ENCODE measurements at places on chromosomes 13 and 19.

DNA sequence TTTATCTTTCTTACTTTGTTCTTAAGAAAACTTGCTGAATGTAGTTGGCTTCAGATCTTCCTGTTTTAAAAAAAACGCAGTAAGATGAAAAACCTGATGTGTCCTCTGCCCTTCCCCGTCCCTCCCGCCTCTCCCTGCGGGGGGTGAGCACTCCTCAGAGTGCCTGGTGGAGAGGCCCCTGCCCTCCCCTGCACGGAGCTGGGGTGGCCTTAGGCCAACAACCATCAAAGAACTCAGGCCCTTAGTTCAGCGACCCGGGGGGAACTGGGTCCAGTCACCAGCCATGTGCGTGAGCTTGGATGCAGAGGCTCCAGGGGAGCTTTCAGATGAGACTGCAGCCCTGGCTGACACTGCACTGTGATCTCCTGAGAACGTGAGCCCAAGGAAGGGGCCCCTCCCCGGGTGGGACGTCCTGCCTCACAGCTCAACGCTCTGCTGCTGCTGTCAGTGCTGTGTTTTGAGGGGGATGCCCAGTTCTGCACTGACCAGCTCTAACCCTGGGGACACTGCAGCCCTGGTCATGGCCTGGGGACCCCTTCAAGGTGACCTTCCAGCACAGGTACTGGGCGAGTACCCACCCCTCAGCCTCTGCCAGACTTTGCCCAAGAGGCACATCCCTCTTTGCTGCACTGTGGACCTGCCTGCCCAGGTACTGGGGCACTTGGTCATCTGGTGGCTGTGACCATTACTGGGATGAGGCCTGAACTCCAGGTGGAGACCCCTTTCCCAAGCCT, 42.7 kb downstream of the ANKRD10 start:
- DNase-seq, result no peak

DNA sequence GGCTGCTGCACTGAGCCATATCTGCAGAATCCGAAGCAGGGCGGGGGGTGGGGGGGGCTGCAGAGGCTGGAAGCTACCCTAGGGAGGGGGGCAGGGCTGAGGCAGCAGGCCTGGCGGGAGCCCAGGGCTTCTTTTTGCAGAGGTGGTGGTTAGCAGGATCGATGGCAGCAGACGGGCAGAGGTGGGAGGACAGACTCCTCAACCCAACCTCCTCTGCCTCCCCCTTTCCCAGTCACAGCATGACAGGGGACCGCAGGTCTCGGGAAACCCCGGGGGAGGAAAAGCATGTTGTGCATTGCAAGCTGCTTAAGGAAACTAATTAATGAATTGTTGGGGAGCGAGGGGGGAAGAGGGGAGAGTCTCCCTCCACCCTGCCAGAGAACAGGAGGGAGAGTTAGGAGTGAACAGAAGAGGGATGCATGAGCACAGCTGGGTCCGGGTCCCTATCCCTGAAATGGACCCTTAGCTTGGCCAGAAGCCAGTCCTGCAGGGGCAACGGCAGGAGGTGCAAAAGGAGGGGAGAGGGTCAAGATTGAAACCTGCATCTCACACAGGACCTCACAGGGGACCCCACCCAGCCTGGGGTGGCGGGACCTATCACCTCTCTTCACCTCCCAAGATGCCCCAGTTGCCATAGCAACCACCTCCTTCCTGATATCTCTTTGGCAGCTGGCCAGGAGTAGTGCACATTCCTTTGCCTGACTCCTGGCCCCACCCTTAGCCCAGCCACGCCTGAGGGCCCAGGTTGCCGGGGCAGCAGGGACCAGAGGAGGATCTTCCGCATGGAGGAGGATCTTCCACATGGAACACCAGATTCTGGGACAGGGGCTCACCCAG, 1.8 kb downstream of the FXYD7 start:
- DNase-seq, result no peak

GRCh38 chr13:95745289-95745688, 68.3 kb downstream of the DNAJC3 start:
- no peak for DNase-seq

- DNase-seq, result no peak
These were observed 512.2 kb downstream of the LMO7 start for GRCh38 chr13:76148374-76148773.

GRCh38 chr13:35736876-35737275, 260.4 kb upstream of the MAB21L1 start:
- DNase-seq, result no peak

- DNase-seq, result no peak
These were observed 233.5 kb downstream of the TUBA3C start for GRCh38 chr13:18948012-18948663.

- DNase-seq, result no peak
These were observed 5.4 kb downstream of the ARL11 start for GRCh38 chr13:49633710-49634109.

DNA sequence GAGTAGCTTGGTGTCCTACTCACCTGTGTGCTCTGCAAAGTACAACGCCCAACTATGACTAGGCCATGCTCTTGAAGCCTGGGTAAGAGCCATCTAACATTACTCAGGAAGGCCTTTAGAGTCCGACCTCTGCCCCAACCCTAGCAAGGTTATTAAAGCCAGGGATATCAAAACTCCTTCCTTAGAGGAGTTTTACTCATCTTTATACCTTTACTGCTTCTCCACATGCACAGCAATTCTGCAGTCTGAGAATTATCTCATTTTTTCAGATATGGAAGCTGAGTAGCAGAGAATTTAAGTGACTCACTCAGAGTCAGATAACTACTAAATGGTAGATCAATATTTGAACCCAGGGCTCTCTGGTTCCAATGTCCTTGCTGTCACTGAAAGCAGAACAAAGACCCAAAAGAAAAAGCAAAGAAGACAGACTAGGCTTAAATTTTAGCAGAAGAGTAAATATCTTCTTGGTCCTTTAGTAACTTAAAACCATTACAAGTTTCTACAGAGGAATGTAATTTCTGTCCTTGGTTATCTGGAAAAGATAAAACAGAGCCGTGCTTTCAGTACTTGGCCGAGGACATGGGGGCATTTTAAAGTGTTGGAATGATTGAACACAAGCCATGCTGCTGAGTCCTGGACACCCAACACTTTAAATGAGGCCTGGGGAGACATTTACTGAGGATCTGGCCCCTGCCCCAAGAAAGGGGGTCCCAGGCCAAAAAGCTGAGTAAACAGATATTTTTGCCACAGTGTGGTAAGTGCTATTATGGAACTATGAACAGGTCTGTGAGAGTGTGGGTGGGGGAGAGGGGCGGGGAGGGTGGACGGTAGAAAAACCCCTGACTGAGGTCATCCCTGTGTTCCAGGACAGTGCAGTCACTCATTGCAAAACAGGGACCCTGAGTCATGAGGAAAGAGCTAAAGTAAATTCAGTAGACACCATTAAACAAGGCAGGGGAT, 18.4 kb upstream of the KPNA3 start:
- no peak for DNase-seq

DNA sequence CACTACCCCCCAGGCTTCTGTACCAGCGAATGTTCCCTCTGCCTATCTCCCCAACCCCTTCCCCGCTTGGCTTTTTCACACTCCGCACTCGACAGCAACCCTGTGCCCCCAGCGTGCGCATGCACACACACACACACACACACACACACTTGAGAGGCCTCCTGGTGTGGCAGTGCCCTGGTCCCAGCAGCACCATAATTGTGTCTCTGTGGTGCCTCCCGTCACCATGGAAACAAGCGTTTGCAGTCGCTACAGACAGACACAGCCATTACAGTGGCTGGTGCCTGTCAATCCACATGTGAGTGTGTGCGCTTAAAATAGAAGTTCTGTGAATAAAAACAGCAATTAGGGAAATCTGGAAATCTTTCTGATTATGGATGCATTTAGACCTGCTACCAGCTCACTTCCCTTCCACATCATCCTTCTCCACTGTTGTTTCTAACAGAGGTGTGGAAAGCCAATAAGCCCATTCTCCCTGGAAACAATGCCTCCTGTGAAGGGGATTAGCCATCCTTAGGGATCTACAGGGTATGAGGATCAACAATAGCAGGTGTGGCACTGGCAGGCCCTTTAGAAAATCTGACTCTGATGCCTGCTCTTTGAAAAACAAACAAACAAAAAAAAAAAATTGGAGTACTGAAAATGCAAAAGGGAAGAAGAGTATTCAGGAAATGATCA, 146.3 kb downstream of the DCLK1 start:
- DNase-seq, result no peak

- no peak for DNase-seq
These were observed 151.0 kb downstream of the DPF1 start for GRCh38 chr19:38072776-38073750.

DNA sequence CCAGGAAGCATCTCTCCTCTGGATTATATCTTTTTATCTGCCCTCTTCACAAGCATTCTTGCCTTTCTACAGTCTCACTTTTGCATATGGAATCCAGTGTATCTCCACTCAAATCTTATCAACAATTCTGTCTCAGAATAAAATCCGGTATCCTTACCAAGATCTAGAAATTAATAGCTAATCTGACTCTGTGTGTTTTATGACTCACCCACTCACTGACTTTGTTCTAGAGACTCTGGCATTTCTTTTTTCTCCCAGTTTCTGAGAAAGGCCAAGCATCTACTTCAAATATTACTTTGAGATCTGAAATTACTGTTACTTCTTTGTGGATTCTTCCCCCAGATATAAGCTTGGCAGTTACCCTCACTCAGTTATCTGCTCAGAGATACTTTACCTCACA, 913.5 kb upstream of the ATXN8OS start:
- DNase-seq, result no peak

- DNase-seq, result no peak
These were observed 4.0 kb downstream of the ERF start for GRCh38 chr19:42250666-42251531.

DNA sequence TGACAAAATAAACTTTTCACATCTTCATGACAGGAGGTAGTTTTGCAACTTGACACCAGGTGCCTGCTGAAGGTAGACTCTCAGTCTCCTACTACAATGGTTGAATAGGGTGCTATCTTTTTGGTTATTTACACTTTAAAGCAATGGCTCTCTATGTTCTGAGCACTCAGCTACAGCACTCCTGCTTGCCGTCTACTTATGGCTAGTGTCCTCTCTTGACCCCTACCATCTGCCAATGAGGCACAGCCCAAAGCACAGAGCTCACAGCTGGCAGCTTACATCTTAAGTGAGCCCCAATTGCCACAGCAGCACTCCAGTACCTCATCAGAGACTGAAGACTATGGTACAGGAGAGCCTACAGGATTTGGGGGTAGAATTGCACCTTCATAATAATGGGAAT, 11.4 kb downstream of the ZNF708 start:
- no peak for DNase-seq

DNA sequence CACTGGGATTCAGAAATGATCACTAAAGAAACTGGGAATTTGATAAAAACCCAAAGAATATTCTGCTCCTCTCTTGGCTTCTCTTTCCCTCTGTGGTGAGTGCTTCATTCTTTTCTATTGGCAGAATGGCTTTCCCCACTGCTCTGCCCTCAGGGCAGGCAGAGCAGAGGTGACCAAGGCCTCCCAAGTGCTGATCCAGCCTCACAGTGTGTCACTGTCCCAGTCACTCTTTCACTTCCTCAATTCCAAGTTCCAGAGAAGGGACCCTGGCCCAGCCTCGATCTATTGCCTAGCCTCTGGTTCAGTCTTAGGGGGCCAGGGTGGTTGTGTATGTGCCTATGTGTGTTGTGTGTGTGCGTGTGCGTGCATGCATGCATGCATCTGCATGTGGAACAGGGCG, 180.6 kb upstream of the TMTC4 start:
- no peak for DNase-seq

DNA sequence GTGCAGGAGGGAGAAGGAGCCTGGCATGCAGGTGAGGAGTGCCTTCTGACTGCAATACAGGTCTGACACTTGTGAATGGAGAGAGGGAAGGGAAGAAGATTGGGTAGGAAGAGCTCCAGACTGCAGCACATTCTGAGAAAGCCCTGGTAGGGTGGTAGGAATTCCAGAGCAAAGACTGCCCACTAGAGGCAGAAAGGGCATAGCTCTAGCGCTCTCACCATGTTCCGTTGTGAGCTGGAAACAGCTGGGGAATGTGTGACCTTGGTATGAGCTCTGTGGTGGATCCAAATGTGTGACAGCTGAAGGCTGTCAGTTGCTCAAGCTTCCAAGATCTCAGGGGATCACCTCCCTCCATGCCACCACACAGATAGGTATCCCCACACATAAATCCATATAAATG, 2.9 kb upstream of the MTUS2 start:
- no peak for DNase-seq

GRCh38 chr13:114142640-114143490, 10.4 kb upstream of the RASA3 start:
- no peak for DNase-seq

DNA sequence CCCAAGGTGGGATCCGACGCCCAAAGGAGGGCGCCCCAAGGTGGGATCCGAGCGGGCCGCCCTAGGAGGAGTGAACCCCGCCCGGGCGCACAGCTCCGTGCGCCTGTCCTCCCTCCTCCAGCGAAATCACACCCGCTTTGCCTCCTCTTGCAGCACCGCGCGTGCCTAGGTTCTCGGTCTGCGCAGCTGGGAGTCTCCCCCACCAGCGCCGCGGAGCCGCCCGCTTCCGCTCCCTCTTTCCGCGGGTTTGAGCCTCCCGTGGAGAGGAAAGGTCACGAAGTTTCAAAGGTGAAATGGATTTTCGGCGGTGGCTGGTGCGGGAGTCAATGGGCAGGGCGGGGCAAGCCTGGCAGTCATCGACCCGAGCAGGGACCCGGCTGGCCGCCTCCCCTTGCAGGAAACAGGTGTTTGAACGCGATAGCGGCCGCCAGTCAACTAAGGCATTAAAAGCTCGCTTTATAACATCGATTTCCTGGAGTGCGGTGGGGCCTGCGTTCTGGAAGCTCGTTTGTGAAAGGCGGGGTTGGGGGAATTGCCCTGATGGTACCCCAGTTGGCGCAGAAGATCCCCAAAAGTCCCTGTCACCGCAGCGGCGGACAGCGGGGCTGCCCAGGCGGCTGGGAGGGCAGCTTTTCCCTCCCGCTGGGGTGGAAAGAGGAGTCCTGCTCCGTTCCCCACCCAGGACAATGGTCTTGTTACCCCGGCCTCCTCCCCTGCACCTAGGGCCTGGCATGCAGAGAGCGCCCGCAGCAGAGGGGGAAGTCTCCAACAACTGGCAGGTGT, 9.0 kb upstream of the SOX1 start:
- DNase-seq, result no peak

DNA sequence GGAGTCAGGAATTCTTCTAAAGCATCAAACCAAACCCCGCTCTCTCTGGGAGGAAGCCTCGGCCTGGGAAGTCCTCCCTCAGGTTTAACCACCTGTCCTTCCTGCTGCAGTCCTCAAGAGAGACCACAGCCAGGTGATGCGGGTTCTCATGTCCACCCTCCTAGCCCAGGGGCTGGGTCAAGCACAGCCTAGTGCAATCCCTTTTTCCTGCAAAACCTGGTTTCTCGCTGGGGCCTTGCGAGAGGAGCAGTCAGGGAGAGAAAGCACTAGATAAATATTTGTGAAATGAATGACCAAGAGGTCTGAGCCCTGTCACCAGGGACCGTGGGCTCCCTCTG, 2.4 kb downstream of the SLC8A2 start:
- DNase-seq, result no peak

- DNase-seq, result no peak
These were observed 26.5 kb upstream of the LSM14A start for GRCh38 chr19:34145741-34146202.

Measured in cardiac septum (tissue), 1 donor.